ENCODE measurements at places on chromosomes 1 and 21.

DNA sequence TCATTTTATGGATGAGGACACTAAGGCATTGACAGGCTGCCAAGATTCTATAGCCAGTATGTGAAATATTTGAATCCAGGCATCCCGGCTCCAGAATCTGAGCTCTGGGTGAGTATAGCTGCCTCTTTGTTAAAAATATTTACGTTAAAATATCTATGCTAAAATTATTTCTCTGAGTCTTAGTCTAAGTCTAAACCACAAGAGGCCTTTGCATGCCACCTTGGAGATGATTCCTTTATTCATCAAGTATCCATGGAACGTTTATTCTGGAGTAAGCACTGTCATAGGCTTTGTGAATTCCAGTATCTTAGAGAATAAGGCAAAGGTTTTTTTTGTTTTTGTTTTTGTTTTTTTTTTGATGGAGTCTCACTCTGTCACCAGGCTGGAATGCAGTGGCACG is 116.4 kb downstream of the GREM2 start:
- peak; percentile 70 for DNase-seq

GRCh38 chr21:36703626-36704280 is 4.8 kb downstream of the SIM2 start:
- DNase-seq: no peak

GRCh38 chr1:78911956-78912880 is 94.3 kb downstream of the ADGRL4 start:
- no peak for DNase-seq

DNA sequence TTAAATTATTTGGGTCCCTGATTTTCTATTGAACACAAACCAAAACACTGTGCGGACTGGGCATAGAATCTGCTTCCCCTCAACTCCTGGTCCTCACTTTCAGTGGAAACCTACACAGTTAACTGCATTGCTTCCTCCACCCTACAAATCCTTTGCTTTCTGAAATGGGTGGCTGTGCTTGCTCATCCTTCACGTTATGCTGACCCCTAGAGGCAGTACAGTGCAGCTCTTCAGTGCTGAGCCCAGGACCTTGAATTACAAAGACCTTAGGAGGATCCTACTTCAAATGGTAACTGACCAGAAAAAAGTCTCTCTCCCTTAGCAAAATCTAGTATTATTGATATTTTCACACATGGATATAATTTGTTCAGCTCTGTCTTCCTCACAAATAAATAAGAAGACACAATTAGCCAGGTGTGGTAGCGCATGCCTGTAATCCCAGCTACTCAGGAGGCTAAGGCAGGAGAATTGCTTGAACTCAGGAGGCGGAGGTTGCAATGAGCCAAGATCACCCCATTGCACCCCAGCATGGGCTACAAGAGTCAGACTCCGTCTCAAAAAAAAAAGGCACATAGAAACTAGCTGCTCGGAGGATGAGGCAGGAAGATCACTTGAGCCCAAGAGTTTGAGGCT is 63.4 kb upstream of the L1TD1 start:
- DNase-seq: peak; percentile 55

GRCh38 chr1:78839704-78840277 is 166.7 kb downstream of the ADGRL4 start:
- peak; percentile 34 for DNase-seq

- no peak for DNase-seq
Observed at GRCh38 chr1:32239790-32240139, 7.3 kb upstream of the FAM167B start.

GRCh38 chr21:34333121-34333739 is 30.6 kb upstream of the KCNE2 start:
- peak; percentile 62 for DNase-seq

GRCh38 chr21:36478207-36478701 is 1.7 kb downstream of the CLDN14 start:
- DNase-seq: peak; percentile 94

GRCh38 chr1:26686795-26687194 is 9.0 kb upstream of the ARID1A start:
- no peak for DNase-seq

- no peak for DNase-seq
Observed at GRCh38 chr1:162207862-162208261, 138.4 kb downstream of the NOS1AP start.

DNA sequence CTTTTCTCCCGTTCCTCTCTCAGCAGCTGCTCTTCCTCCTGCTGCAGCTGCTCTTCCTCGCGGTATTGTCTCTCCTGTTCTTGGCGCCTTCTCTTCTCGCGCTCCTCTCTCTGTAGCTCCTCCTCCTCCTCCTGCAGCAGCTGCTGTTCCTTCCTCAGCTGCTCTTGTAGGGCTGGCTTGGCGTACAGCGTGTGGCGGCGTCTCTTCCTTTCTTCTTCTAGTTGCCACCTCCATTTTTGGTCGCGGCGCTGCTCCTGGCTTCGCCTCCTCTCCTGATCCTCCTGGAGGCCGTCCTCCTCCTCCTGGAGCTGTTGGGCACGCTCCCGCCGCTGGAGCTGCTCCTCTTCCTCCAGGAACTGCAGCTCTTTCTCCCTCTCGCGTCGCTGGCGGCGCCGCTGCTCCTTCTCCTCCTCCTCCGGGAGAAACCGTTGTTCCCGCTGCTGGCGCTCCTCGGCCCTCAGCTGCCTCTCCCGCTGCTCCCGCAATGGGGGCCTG is 4.8 kb downstream of the TCHH start:
- peak; percentile 49 for DNase-seq

DNA sequence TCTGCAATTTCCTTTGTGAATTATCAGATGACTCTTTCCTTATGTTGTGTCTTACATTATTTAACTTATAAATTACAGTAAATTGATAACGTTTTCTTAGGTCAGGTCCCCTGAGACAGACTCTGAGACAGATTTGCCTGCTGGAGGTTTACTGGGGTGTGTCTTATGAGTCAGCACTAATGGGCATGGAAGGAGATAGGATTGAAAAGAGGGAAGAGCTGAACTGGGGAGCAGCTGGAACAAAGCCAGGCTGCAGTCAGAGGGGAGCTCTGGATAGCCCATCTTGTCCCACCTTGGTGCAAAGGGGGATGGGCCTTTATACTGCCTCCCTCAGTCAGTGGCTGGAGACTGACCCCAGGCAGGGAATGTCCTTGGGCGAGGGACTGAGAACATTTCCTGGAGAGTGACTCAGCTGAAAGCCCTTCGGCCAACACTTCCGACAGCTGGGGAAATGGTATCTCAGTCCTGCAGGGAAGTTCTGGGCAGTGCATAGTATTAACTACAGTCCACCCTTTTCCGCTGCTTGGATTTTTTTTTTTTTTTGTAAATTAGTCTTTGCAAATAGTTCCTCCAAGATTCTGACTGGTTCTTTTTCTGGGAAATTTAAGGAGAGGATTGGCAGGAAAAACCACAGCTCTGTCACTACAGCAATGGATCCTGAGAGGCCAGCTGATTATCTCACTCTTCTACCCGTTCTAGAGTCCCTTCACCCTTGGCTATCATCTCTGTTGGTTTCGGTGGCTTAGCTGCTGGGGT is 39.1 kb upstream of the CDC42BPA start:
- peak; percentile 76 for DNase-seq

DNA sequence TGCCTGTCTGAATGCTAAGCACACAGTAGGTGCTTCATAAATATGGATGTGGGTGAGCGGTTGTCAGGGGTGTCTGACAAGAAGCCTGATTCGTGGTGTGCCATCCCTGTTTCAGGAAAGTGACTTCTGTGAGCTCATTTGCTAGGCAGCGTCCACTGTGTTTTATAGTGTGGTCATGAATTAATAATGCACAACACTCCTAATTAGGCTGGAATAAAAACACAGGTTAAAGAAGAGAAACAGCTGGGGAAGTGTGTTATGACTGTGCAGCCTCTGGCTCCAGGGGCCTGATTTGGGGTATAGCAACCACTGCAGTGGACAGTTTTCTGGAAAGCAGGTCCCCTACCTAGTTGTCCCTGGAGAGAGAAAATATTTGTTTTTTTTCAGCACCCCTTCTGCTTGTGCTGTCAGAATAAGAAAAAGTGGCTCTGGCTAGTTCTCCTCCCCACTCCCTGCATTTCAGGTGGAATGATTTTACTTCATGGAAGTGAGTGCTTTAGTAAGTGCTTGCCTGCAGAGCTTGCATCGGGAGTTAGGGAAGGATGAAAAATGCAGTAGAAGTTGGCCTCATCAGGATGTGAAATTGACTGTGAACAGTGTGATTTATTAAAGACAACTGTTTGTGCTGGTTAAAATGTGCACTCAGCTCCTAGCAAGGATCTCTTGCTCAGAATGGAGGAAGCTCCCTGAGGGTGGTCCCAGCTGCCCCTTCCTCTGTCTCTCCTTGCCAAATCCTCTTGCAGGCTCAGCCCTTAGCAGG is 333.8 kb downstream of the HHAT start:
- no peak for DNase-seq

DNA sequence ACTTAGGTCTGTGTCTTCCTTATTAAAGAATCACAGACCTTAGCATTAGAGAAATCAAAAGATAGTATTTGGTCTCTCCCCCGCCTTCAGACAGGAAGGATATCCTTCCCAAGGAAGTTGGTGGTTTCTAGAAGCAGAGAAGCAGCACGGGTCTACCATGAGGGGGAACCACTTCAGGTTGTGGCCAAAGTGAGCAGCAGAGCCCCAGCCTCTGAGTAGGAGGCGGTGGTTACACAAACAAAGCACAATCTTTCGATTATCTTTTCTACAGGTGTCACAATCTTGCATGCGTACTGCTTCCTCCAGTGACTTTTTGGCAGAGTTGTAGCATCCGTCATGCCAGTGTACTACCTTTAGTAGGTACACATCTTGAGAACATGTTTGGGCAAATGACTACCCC is 8.8 kb downstream of the PGLYRP4 start:
- DNase-seq: no peak

GRCh38 chr1:205170532-205171269 is 40.8 kb downstream of the DSTYK start:
- no peak for DNase-seq

DNA sequence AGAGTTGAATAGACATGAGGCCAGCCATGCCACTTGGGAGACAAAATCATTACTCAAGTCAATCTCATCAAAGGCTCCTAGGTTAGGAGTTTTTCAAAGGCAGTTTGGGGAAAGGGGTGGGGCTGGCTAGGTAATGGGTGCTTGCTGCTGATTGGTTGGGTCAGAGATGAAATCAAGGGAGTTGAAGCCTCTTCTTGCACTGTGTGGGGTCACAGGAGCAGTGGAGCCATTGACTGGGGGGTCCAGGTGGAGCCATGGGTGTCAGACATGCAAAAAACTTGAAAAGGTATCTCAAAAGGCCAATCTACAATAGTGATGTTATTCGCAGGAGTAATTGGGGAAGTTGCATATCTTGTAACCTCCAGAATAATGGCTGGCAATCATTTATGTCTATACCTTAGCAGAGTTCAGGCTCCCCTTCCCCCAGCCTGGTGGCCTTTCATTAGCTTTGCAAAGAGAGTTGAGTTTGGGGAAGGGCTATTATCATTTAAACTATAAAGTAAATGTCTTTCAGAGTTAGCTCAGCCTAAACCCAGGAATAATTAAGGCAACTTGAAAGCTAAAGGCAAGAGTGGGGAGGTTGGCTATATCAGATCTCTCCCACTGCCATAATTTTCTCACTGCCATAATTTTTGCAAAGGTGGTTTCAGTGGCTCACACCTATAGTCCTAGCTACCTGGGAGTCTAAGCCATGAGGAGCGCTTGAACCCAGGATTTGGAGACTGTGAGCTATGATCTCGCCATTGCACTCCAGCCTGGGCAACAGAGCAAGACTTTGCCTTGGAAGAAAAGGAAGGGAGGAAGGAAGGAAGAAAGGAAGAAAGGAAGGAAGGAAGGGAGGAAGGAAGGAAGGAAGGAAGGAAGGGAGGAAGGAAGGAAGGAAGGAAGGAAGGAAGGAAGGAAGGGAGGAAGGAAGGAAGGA is 7.8 kb upstream of the PINK1 start:
- DNase-seq: no peak

DNA sequence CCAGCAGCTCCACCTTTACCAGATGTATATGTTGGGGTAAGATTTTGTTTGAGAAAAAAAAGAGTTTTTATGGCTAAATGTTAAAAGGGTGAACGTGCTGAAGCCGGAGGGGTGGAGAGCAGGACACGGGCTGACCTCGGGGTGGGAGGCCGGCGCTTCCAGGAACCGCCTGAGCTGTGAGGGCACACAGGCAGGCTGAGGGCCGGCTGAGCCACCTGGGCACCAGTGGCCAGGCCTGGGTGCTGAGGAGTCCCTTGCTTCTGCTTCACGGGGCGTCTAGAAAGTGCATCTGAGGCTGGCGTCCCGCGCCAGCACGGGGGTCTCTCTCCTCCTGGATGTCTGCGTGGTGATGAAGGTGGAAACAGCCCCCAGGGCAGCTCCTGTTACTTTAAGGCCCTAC is 33.6 kb upstream of the ADARB1 start:
- no peak for DNase-seq

GRCh38 chr1:204348722-204349121 is 11.0 kb downstream of the PLEKHA6 start:
- DNase-seq: peak; percentile 33

GRCh38 chr1:165695031-165695430 is 3.3 kb downstream of the ALDH9A1 start:
- no peak for DNase-seq

GRCh38 chr1:103790172-103790571 is 40.5 kb downstream of the AMY1C start:
- DNase-seq: no peak

- DNase-seq: peak; percentile 59
Observed at GRCh38 chr1:53172426-53173128, 24.0 kb upstream of the CPT2 start.

DNA sequence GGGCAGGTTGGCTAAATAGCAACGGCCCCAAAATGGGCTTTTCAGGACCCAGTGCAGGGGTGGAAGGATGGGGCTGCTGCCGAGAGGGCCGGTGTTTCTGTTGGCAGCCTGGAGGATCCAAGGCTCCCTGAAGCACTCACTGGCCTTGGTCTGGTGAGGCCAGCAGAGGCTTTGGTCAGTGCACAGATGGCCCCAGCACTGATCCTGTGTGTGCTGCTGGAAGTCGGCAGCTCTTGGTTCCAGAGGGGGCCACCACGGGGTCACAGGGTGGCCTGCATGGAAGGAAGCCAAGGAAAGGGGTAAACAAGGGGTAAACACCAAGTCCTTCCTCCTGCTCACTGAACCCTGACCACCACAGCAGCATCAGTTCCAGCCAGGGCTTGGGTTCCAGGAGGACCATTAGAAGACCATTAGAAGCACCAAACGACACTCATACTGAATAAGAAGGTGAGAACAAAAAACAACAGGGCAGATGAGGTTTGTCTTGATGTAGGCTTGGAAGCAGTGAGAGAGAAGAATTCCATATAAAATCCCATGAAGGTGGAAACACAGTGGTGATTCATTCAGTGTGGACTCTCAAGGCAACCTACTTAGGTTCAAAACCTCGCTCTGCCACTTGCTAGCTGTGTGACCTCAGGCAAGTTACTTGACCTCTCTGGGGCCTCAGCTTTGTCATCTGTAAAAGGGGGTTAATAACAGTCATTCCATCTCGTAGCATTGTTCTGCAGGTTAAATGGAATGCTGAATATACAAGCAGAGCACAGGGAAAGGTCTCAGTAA is 184.5 kb downstream of the RUNX1 start:
- DNase-seq: no peak

DNA sequence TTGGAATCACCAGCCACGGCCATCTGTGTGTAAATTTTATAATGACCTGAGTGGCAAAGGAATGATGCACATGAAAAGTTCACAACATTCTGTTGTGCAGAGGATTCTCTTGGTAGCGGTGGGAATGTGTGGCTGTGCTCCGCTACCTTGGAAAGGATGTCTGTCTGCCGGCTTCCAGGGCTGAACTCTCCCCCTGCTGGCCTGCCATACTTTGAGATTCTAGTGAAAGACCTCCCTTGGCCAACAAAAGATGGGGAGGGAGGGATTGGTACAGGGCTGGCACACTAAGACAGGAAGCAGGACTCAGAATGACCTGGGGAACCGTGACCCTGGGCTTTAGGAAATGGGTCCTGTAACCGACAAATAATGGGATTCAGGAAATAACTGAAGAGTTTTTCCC is 194.5 kb upstream of the PLD5 start:
- DNase-seq: no peak

Measured in fibroblast of skin of right quadriceps (primary cell).